DMS 273 treated with DMSO at 0.1 percent for 48 hours (cell line): ENCODE measurements at places on chromosomes 7 and 10.

- DNase-seq: no peak
These were observed 572.5 kb upstream of the FOXK1 start for GRCh38 chr7:4109481-4110110.

GRCh38 chr10:48882881-48883280, 56.8 kb downstream of the LRRC18 start:
- no peak for DNase-seq

DNA sequence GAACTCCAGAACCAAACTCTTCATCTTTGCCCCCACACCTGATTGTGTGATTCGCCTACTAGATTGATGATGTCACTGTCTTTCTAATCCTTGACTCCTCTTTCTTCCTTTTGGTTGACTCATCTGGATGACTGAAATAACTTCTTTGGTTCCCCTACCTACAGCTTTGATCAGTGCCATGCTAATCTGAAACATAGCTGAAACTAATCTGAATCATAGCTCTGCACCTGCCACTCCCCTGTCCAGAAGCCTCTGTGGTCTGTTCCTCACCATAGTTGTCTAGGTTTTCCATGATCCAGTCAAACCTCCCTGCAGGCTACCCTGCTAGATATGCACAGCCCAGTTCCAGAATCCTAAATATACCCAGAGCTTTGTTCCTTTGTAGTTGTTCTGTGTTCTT, 51.9 kb downstream of the ZNF365 start:
- no peak for DNase-seq

- DNase-seq: no peak
These were observed 41.3 kb downstream of the PDLIM1 start for GRCh38 chr10:95249467-95249866.

DNA sequence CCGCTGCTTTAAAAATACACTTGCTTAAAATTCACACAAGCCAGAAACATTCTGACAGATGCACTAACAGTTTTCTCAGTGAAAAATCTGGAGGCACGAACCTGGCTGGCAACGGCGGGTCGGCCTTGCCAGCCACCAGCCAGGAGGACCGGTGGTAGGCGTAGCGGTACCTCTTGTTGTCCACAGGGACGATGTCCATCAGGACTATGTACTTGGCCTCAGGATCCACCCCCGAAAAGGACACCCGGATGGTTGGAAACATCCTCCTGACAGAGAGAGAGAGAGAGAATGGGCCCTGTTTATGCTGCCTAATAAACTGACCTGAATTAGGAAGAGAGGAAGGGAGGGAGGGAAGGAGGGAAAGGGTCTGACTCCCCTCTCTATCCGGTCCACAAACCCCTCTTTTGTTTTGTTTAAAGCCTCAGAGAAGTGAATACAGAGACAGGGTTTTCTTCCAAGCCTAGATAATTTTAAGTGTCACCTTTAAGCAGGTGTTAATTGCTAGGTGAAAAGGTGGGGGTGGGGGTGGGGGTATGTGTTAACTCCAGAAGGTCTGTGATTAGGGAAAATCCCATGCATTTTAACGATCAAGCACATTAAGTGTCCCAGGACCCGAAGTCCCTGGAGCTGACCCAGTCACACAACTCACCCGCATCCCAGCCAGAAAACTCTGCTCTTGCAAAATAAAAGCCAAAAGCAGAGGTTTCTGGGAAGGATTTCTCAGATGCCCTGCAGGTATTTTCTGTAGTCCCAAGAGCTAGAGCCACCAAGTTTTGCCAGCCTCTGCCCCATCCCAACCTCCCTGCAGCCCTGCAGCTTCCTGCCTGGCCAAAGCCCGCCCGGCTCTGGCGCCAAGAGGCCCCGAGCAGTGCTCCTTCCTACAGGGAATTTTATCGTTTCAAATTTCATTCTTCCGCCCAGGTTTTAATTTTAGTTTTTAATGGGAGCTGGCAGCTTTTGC, 5.0 kb downstream of the TBX20 start:
- no peak for DNase-seq

- DNase-seq: no peak
These were observed 9.0 kb downstream of the NFKB2 start for GRCh38 chr10:102404361-102405107.

DNA sequence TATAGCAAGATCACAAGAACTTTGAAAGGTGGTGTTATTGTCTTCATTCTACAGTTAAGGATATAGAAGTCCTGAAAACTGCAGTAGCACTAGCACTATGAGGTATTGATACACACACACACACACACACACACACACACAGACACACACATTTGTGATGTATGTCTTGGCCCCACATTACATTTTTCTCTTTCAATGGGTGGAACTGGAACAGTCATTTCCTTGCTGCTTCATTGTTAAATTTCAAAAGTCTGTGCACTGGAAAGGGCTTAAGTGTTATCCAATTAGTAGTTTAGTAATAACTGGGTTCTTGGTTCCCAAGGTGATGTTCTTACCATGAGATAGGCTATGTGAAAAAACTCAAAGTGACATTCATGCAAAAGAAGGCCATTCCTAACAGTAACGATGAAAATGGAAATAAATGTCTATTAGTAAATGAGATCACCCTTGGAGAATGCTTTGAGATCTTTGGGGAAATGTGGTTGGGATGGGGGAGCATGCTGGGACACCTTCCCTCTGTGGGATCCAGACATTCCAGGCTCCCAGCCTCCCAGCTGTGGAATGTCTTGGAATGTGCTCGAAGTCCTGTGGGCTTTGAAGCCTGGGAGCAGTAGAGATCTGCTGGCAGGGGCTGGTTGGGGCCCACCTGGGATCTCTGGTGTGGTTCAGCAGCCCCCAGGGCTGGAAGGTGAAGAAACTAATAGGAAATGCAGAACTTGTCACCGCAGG, 37.4 kb upstream of the CALD1 start:
- DNase-seq: no peak

DNA sequence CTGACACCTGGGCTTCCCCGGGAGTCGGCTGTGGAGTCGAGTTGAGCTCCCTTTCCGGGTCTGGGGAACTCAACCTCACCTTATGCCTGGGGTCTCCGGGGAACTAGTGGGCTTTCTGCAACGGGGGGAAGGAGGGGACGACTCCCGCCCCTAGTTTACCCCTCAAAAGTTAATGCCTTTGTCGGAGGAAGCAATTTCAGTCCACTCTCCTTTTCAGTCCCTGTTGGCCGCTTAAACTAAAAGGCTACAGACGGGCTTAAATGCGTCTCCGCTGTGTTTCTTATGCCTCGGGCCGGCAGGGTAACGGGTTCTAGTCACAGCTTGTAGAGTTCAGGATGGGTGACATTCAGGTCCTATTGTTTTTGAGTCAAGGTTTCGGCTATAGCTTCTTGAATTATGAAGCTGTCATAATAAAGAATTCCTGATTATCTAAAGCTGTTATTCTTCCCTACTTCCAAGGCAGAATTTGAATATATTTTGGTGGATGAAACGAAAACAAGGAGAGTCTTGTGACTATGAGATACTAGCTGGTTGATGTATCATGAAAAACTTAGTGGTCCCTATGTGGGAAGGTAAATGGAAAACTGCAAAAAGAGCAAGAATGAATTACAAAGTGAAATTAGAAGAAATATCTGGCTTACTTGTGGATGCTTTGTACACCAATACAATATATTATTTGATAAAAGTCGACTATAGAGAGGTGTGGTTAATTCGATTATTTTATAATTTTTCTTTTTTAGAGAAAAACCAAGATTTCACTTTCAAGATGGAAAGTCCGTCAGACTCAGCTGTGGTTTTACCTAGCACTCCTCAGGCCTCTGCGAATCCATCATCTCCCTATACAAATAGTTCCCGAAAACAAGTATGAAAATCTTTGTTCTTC, 495 bp downstream of the SFR1 start:
- no peak for DNase-seq

DNA sequence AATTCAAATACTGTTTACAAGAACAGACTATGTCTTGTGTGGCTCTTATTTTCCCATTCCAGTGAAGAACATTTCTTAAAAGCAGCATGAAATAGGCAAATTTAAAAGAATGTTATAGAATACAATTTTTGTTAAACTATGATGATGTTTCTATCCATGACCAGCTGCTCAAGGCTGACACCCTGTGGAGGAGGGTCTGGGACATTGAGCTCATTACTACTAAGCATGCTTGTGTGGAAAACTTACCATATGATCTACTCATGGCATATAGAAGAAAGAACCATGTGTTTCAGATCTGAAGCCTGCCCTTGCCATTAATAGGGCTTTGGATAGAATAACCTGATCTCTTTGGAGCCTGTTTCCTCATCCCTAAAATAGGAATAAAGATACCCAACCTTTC, 125.0 kb downstream of the FOXP2 start:
- peak; percentile 24 for DNase-seq

- no peak for DNase-seq
These were observed at the start of gene FAM180A for GRCh38 chr7:135748770-135749169. TSS of gene FAM180A (minus strand) at chr7:135748813. CDS start at chr7:135748580, 233 bp downstream.

DNA sequence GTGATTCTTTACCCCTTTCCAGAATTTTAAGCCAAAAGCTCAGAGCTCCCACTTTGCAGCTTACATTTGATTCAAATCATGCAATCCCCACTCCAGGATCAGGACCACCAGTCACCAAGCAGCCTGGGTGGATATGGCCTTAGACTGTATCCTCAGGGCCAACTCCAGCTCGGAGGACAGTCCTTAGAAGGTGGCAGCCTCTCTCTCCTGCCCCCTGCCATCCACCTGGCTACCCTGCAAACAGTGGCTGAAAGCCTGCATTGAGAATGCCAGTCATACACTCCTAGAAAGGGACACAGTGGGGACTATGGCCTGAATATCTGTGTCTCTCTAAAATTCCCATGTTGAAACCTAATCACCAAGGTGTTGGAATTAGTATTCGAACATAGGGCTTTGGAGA, 50.0 kb upstream of the KCNMA1 start:
- DNase-seq: no peak

GRCh38 chr10:60032723-60033122, 126.4 kb upstream of the CCDC6 start:
- DNase-seq: peak; percentile 18

DNA sequence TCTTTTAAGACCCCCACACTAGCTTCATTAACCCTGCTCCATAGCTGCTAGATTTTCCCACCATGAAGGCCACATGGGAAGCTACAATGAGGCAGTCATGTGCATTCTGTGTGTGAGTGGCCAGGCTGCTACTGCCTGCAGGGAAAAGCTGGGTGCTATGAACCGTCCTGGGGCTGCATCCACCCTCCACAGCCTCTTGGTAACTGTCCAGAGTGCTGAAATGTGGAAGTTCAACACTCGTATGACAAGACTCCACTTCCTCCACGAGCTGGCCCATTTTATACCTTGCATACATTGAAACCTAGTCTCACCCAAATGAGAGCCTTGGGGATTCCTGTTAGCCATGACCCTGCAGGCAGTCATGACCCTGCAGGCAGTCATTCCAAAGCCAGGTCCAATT, 59.4 kb downstream of the CUZD1 start:
- DNase-seq: no peak

GRCh38 chr7:155405399-155406318, 52.3 kb upstream of the EN2 start:
- DNase-seq: no peak

- no peak for DNase-seq
These were observed 166.4 kb downstream of the C7orf25 start for GRCh38 chr7:42745357-42746059.

GRCh38 chr7:129615018-129615417, 3.5 kb downstream of the NRF1 start:
- no peak for DNase-seq

- DNase-seq: no peak
These were observed 89.3 kb downstream of the MRPL32 start for GRCh38 chr7:43021431-43021830.

- no peak for DNase-seq
These were observed 152.8 kb upstream of the TCF7L2 start for GRCh38 chr10:112797197-112797596.

DNA sequence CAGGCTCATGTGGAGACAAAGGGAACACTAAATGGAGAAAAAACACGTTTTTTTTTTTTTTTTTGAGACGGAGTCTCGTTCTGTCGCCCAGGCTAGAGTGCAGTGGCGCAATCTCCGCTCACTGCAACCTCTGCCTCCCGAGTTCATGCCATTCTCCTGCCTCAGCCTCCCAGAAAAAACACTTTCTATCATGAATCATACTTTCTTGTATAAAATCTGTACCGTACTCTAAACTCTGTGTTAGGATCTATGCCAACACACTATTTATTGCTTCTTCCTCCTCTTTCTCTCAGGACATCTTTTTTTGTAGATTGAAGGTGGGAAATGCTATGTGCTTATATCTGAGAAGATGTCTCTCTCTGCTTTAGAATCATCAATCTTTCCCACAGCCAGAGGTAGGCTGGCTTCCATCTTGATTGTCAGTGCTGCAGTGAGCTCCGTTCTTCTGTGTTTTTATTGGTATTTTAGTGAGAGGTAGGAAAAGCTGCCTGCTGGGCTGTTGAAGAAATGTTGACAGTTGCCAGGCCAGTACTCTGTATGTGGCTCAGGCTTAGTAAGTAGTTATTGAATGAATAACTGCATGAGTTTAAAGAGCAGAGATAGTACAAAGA, 101.1 kb downstream of the GPR85 start:
- DNase-seq: no peak

- no peak for DNase-seq
These were observed 82.2 kb upstream of the DDC start for GRCh38 chr7:50647286-50647980.

GRCh38 chr7:108026116-108026515, 23.2 kb upstream of the LAMB1 start:
- DNase-seq: no peak

GRCh38 chr10:27696466-27696865, 49.2 kb downstream of the MKX start:
- DNase-seq: no peak

DNA sequence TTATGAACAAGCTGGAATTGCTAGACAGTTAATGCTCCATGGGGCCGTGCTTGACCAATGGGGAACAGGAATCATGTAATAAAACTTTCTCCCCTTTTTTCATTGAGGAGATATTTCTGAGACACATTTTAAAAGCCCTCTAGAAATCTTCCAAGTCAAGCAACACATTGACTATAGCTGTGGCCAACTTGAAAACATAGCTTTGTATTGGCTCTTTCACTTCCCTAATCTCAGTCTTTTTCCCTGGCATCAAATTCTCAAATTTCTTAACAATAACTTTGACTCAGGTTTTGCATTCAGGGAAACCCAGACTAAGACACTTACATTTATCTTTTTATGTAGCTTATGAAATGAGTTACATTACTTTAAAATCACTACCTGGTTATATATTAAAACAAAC, 947.1 kb upstream of the MBL2 start:
- no peak for DNase-seq

DNA sequence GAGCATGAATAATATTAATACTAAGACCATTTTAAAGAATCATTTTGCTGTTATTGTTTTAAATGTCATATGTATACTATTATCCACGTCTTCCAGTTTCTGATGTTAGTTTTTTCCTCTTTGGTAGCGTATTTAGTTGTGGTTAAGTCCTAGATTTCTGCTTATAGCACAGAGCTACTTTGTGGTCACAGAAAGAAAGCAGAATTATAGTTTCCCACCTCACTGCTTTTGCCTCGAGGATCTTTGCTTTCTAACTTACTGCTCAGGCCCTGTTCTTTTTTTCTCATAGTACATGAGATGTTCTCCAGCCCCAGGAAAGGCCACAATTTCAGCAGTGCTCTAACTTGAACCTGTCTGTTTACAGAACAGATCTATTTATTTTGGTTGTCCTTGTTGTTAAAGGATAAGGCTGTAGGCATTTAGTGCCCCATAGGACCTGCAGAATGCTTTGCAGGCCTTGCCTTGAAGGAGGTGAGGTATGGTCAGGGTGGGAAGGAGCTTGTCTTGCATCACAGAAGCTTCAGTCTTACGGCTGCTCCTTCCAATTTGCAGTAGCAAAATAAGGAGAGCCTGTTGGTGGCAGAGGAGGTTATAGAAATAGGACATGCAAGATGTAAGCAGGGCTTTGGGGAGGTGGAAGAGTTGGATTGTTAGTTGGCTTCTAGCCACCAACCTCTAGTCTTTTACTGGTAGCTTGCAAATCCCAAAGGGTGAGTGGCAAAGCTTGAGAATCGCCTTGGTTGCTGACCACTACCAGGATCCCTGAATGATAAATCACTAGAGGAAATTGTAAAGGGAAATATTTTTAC, 129.1 kb downstream of the LRRC4 start:
- DNase-seq: no peak
